ENCODE measurements at places on chromosomes 1 and 21.

GRCh38 chr21:34762786-34763185 is 94.0 kb downstream of the CLIC6 start:
- DNase-seq = peak; percentile 62

- no peak for DNase-seq
These were observed 3.1 kb upstream of the PGBD5 start for GRCh38 chr1:230429067-230429735.

DNA sequence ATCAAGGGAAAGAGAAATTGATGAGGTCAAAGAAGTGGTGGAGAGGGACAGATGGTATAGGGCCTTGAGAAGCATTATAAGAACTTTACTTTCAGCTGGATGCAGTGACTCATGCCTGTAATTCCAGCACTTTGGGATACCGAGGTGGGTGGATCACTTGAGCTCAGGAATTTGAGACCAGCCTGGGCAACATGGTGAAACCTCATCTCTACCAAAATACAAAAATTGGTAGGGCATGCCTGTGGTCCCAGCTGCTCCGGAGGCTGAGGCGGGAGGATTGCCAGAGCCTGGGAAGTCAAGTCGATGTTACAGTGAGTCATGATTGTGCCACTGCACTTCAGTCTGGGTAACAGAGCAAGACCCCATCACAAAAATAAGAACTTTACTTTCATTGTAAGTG is 5.7 kb downstream of the TMEM50A start:
- peak; percentile 64 for DNase-seq

- DNase-seq = no peak
These were observed 6.7 kb upstream of the CSRP1 start for GRCh38 chr1:201513498-201514243.

DNA sequence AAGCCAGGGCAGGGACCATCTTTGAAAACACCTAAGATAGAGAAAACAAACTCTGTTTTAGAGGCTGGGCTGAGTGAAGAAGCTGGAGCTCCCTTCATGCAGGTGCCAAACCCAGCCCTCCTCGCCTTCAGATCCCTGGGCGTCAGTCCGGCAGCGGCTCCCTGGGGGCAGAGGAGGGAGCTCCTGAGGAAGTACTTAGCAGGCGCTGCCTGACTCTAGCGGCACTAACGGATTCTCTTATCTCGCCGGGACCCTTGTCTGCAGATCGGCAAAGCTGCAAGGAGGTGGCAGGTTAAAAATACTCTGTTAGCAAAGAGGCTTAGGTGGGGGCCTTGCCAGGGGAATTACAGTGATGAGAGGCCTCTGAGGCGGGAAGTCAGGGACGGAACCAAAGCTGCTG is 79.6 kb downstream of the PLXNA2 start:
- no peak for DNase-seq

DNA sequence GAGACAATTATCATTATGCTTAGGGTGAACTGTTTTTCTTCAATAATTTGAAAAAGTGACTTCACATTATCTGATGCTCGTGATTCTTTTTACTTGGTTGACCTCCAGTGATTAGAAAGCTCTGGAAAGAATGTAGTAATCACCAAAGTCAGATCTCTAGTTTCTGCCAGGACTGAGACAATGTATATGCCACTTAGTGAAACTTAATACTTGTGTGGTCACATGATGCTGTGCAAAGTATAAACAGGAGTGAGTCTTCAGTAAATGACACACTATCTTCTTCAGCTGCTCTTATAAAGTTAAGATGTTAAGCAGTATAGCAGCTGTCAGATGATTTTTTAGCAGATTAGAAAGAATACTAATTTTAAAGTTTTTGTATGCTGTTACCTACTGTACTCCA is 17.2 kb downstream of the VCAM1 start:
- peak; percentile 77 for DNase-seq

DNA sequence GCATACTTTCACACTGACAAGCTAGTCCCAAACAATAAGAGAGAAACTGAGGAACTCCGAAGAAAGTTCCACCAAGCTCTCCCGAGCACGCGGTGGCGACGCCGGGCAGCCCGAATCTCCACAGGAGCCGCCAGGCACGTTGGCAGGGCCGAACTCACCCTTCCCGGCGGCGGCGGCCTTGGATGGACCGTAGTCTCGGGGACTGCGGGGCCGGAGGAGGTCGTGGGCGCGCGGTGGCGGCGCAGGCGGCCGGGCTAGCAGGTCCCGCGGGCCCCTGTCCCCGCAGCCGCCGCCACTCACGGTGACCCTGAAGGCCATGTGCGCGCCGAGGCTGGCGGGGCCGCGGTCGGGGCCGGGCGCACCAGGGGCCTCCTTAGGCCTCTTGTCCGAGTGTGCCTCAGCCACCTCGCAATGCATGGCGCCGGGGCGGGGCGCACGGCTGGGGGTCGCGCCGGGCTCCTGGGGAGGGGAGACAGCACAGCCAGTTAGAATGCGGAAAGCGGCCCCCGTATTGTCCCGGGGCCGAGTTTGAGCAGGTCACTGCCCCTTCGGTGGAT is 1.2 kb downstream of the GLIS1 start:
- DNase-seq = peak; percentile 30

GRCh38 chr21:37987668-37988067 is 71.4 kb upstream of the KCNJ6 start:
- no peak for DNase-seq

DNA sequence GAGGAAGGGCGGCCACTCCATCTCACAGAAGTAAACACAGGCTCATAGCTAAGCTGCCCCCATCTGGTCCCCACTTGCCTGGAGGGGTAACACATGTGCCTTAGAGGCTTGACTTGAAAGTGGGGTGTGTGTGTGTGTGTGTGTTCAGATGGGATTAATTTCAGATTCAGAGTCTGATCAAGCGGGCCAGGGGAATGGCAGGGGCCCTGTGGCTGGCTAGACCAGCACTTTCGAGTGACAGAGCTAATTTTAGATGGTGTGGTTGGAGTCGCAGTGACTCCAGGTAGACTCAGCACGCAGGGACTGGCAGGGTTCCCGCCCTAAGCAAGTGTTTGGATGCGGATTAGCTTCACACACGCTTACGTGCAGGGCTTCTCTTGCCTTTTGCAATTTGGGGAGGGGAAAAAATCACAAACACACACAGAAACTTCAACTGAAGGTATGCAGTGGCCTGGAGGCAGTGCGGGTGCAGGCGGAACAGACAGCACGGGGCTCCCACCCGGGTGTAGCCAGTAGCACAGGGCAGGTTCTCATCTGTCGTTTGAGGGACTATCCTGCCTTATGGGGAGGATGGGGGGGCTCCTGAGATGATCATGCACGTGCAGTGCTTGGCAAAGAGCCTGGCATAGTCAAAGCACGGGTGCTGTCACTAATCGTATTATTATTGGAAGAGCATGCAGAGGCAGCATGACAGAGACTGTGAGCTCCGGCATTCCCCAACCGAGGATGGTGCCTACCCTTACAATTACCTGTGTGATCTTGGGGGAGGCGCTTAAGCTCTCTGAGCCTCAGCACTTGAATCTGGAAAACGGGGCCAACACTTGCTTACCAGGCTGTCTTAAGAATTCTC is 1.3 kb downstream of the EDN2 start:
- DNase-seq = no peak

- DNase-seq = no peak
These were observed 18.0 kb downstream of the TGFB2 start for GRCh38 chr1:218363141-218363540.

- DNase-seq = no peak
These were observed 40.4 kb downstream of the CASZ1 start for GRCh38 chr1:10755970-10756521.

DNA sequence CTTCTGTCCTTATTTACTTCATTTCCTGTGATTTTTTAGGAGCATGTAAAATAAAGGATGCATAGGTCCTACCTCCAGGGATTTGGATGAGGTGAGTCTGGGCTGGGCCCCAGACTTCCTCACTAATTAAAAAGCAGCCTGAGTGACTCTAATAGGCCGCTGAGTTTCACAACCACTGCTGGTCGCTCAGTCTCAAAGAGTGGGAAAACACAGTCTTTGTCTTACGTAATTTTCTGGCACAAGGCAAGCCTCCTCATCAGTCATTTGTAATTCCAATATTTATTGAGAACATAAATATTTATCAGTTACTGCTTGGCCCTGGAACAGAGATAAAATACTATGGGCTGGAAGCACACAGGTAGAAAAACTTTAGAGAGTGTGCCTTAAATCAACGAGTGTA is 195.4 kb upstream of the RUNX1 start:
- DNase-seq = peak; percentile 60

GRCh38 chr1:56295949-56296929 is 283.1 kb downstream of the PLPP3 start:
- peak; percentile 33 for DNase-seq

DNA sequence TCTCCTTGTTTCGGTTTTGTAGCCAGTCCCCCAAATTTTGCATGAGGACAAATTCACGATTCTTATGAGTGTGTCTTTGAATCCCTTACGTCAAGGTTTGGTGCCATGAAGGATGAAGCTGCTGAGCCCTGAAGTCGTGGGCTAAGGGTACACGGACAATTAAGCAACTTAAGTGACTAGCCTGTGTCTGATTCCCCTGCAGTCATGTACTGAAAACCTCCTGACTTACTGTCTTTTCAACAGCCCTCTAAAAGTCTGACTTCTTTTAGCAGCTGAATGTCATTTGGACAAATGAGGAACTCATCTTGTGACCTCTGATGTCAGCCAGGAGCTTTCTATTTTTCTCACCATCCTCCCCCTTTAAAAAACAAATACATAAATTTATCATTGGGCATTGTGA is 27.1 kb upstream of the C1orf105 start:
- no peak for DNase-seq

DNA sequence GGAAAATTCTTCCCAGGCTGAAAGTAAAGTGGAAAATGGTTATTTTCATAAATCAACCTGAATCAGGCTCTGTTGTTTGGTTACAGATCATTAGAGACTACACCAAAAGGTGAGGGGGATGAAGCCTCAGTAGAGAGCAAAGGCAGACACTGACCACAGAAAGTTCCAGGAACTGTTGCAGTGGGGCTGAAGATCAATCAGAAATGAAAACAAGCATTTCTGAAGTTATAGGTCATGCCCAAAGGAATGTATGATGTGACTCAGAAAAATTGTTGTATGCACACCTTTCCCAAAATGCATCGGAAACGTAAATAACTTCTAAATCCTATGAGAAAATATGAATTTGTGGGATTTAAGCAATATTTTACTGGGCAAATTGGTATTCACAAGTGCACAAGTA is 63.3 kb downstream of the FYB2 start:
- DNase-seq = no peak

DNA sequence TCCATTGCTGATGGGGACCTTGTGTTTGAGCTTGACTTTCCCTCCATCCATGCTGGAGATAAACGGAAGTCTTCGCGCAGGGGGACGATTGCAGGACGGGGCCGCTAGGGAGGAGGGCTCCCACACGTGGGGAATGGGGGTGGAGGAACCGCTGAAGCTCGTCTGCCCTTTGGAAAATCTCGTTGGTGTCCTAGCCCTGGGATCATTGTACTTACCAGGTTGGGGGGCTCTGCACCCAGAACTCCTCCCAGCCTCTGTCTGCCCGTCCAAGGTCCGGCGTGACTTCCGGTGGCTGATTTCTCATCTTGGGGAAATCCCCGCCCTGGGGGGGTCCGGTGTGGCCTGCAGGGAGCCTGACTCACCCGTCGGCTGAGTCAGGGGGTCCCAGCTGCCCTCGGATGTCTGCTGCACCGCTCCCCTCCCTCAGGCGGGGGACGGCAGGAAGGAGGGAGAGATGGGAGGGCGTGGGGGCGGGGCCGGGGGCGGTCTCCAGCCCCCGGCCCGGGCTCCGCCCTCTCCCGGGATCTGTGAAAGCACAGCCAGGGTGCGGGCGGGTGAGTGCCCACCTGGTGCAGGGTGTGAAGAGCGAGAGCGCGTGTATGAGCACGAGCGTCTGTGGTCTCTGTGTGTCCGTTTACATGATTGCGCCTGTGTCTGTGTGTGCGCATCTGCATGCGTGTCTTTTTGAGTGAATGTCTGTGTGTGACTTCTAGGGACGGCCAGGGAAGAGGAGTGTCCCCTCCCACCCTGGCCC is 35.8 kb downstream of the PIK3CD start:
- DNase-seq = peak; percentile 77
